PC-9 (cell line): ENCODE measurements at places on chromosomes 13 and 19. TPM values are rescaled to one million over a fixed set of nuclear protein-coding genes. Genes with fewer than 3 reads are reported as not detected.

Gene IGFL3
- 0.96 TPM in 1 of 2 replicates, not detected in the other for total RNA-seq

Gene TBXA2R
- 0.38 TPM in 1 of 2 replicates, not detected in the other for total RNA-seq

Gene SEMA6B
- total RNA-seq, result 3.3 and 5.0 TPM in 2 replicates

- no peaks in the 10 kb centered on the region for H3K27me3 ChIP-seq
- H3K27ac ChIP-seq, result no peak overlapping the region
- no peaks in the 10 kb centered on the region; the same call in 1 of the 2 replicates for H3K36me3 ChIP-seq
- DNase-seq, result no peak
- H3K4me1 ChIP-seq, result peaks cover 12% of the 10 kb centered on the region; the same call in 1 of the 2 replicates
These were observed 37.1 kb upstream of the GPI start for GRCh38 chr19:34327851-34328250.

- no peak overlapping the region for H3K4me3 ChIP-seq
- H3K36me3 ChIP-seq, result no peaks in the 10 kb centered on the region
- H3K27ac ChIP-seq, result no peak overlapping the region
- peaks cover 7% of the 10 kb centered on the region; the same call in 1 of the 2 replicates for H3K4me1 ChIP-seq
These were observed 37.1 kb downstream of the ESD start for GRCh38 chr13:46759846-46760245.

GRCh38 chr13:39777527-39778061, 122.1 kb downstream of the COG6 start:
- no peaks in the 10 kb centered on the region for H3K36me3 ChIP-seq
- H3K4me1 ChIP-seq, result no peaks in the 10 kb centered on the region; the same call in 1 of the 2 replicates
- peak; percentile 69 for DNase-seq
- no peaks in the 10 kb centered on the region for H3K27me3 ChIP-seq
- no peak overlapping the region for H3K4me3 ChIP-seq

- peak; percentile 89 for DNase-seq
- H3K27me3 ChIP-seq, result no peaks in the 10 kb centered on the region
- peaks cover 8% of the 10 kb centered on the region; the same call in 1 of the 2 replicates for H3K4me1 ChIP-seq
- peak overlapping the region; percentile 43 for H3K27ac ChIP-seq
These were observed 7.3 kb upstream of the TLE2 start for GRCh38 chr19:3036119-3036976.

DNA sequence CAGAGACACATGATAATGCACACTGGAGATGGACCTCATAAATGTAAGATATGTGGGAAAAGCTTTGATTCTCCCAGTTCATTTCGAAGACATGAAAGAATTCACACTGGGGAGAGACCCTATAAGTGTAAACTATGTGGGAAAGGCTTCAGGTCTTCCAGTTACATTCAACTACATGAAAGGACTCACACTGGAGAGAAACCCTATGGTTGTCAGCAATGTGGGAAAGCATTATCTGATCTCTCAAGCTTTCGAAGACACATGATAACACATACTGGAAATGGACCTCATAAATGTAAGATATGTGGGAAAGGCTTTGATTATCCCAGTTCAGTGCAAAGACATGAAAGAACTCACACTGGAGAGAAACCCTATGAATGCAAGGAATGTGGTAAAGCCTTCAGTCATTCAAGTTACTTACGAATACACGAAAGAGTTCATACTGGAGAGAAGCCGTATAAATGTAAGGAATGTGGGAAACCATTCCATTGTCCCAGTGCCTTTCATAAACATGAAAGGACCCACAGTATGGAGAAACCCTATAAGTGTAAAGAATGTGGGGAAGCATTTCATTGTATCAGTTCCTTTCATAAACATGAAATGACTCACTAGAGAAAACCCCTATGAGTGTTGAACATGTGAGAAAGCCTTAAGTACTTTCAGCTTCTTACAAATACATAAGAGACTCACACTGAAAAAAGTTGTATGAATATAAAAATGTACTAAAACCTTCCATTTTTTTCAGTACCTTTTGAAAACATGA, 14.7 kb downstream of the ZNF441 start:
- peaks cover 18% of the 10 kb centered on the region for H3K36me3 ChIP-seq
- no peaks in the 10 kb centered on the region for H3K27me3 ChIP-seq
- H3K4me3 ChIP-seq, result no peak overlapping the region
- no peak overlapping the region for H3K27ac ChIP-seq

GRCh38 chr19:40110570-40110969, 19.8 kb upstream of the ZNF780A start:
- H3K27me3 ChIP-seq, result no peaks in the 10 kb centered on the region
- H3K27ac ChIP-seq, result no peak overlapping the region
- DNase-seq, result no peak
- no peaks in the 10 kb centered on the region for H3K4me1 ChIP-seq
- H3K4me3 ChIP-seq, result no peak overlapping the region

- H3K4me1 ChIP-seq, result no peaks in the 10 kb centered on the region
- H3K4me3 ChIP-seq, result no peak overlapping the region
- H3K27ac ChIP-seq, result no peak overlapping the region
- peaks cover 15% of the 10 kb centered on the region; the same call in 1 of the 2 replicates for H3K27me3 ChIP-seq
These were observed 81.5 kb downstream of the RYR1 start for GRCh38 chr19:38514812-38515633.

DNA sequence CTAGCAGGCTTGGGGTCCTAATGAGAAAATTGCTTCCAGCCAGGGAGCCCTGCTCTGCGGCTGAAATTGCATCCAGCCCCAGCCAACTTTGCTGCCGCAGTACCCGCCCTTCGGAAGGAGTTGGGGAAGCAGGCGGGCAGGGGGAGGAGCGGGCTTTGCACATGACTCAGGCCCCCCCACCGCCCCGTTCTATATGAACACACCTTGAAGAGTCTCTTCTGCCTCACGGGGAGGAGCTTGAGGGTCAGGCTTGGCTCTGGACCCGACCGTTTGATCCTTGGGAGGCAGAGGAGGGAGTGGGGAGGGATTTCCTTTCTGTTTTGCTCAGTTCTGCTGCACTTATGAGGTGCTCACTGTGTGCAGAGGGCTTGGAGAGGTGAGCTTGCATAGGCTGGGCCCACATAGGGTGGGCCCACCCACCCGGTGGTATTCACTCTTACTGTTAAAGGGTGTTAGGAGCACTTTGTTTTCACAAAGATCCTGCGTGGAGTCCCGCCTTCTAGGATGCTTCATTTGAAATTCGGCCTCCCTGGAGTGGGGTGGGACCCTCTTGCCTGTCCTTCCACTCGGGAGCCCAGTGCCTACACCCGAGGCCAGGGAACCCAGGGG, 46.5 kb downstream of the LYL1 start:
- H3K36me3 ChIP-seq, result no peaks in the 10 kb centered on the region
- H3K27me3 ChIP-seq, result peaks cover 38% of the 10 kb centered on the region
- H3K27ac ChIP-seq, result no peak overlapping the region

DNA sequence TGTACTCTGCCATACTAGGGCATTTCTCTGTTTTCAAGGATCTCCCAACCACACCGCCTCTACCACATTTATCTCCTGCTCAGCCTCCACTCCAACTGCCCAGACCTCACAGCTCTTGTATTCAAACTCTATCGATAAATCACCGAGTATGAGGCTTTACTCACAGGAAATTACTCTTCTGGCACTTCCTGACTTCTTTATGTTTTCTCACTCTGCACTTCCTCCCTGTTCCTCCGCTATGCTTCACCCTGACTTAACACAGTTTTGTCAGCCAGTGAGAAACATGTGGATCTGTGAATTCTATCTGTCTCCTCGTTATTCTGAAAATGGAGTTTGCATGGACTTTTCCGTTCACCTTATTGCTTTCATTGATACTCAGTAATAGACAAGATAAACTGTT, 2.6 kb upstream of the CARD8 start:
- peaks cover 25% of the 10 kb centered on the region for H3K4me1 ChIP-seq
- DNase-seq, result no peak
- H3K27ac ChIP-seq, result no peak overlapping the region

GRCh38 chr19:49843265-49843664, 7.7 kb upstream of the PTOV1 start:
- no peak for DNase-seq
- no peak overlapping the region for H3K27ac ChIP-seq
- H3K4me3 ChIP-seq, result no peak overlapping the region
- H3K27me3 ChIP-seq, result no peaks in the 10 kb centered on the region
- H3K4me1 ChIP-seq, result peaks cover 5% of the 10 kb centered on the region

- no peaks in the 10 kb centered on the region for H3K4me1 ChIP-seq
- no peaks in the 10 kb centered on the region for H3K36me3 ChIP-seq
- H3K4me3 ChIP-seq, result no peak overlapping the region
- H3K27me3 ChIP-seq, result no peaks in the 10 kb centered on the region
- DNase-seq, result no peak
- no peak overlapping the region for H3K27ac ChIP-seq
These were observed 401.1 kb upstream of the SPRY2 start for GRCh38 chr13:80742033-80742432.

- no peaks in the 10 kb centered on the region for H3K36me3 ChIP-seq
- no peak for DNase-seq
- peaks cover 82% of the 10 kb centered on the region for H3K27me3 ChIP-seq
- no peak overlapping the region for H3K27ac ChIP-seq
- H3K4me3 ChIP-seq, result no peak overlapping the region
- no peaks in the 10 kb centered on the region for H3K4me1 ChIP-seq
These were observed 111.4 kb upstream of the SOX1 start for GRCh38 chr13:111955412-111956065.

DNA sequence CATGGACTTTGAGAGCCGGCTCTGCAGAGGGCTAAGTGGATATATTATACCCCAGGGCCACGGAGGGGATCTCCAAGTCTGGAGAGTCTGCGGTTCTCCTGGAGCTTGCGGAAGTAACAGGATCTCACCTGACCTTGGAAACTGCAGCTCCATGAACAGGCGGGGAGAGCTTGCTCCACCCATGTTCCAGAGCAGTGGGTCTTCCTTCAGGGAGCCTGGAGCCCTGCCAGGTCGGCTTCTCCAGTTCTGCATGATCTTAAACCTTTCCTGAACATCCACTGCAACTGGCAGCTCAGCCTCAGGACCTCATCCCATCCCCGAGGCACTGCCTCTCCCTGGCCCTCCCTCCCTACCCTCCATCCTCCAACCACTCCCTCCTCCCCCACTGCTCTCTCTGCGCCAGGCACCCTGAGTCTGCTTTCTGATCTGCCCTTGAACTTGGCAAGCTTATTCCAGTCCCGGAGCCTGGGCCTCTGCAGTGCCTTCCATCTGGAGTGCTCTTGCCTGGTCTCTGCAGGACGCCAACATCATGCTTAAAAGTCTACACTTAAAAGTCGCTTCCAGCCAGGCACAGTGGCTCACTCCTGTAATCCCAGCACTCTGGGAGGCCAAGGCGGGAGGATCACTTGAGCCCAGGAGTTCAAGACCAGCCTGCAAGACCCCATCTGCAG, 13.2 kb downstream of the ATCAY start:
- H3K27ac ChIP-seq, result no peak overlapping the region
- no peak overlapping the region for H3K4me3 ChIP-seq
- DNase-seq, result no peak
- peaks cover 19% of the 10 kb centered on the region for H3K27me3 ChIP-seq

DNA sequence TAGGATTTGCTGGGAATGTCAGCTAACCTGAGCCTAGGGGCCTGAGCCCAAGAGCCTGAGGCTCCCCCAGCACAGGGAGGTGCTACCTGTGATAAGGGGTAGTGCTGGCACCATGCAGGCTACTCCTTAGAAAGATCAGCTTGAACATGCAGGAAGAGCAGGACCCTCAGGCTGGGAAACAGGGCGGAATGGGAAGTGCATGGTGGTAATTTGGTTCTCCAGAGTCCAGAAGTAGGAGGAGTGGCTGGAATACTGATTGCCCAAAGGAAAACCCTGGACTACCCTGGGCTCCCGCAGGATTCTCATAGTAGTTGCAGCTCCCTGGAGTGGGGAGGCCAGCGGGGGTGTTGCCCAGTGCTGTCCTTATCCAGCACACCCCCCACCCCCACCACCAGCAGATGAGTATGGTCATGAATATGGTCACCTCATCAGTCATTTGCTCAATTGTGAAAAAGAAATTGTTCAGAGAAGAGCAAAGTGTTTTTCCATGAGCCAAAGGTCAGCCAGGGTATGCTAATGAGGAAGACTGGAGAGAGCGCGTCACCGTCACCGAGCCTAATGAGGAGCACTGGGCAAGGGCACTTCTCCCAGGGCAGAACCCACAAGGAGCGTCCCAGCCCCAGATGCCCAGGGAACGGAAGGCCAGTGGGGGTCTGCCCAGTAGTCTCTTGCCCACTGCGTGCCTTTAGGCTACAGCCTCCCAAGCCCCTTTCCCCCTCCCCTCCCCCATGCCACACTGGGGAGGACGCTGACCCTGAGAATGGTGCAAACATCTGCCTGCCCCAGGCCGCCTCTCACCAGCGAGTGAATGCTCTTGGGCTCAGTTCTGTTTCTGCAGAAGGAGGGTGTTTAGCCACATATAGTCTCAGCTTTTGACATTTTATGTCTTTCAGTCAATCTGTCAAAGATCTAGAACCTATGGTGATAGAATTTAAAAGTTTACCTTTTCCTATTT, 5.3 kb downstream of the SLC25A15 start:
- H3K27me3 ChIP-seq, result no peaks in the 10 kb centered on the region
- no peak overlapping the region for H3K27ac ChIP-seq
- no peak for DNase-seq
- H3K36me3 ChIP-seq, result no peaks in the 10 kb centered on the region
- peaks cover 6% of the 10 kb centered on the region; the same call in 1 of the 2 replicates for H3K4me1 ChIP-seq

DNA sequence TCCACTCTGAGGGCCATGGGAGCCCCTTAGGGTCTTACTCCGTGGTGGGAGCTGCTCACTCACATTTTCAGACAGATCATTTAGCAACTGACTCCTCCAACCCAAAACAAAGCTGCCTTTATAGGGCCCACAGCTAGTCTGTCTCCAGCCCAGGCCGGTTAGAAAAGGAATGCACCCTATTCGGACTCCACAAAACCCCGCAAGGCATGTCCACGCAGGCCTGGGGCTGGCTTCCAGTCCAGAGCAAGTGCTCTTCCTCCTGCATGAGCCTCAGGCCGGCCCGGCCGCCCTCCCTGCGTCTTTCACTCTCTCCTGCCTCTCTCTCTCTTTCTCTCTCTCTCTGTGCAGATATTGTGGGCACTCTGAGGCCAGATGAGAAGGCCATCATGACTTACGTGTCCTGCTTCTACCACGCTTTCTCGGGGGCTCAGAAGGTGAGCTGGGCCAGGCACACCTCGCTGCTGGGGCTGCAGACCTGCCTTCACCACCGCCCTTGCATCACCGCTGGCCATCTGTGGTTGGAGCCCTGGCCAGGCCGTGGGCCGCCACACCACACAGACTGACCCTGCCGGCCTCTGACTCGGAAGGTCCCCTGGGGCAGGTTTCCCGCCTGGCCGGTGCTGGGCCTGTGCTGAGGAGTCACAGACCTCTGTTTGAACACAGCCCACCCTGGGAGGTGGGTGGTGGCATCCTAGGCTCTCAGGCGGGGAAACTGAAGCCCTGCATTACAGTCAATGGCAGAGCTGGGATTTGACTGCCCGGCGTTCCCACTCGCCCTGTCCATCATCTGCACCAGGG, 33.1 kb downstream of the CAPN12 start:
- H3K36me3 ChIP-seq, result peaks cover 60% of the 10 kb centered on the region
- no peak overlapping the region for H3K4me3 ChIP-seq
- no peak for DNase-seq
- no peaks in the 10 kb centered on the region for H3K27me3 ChIP-seq
- 0 out of 2 replicates have a peak overlapping the region, but pooled peaks have one; percentile 3 for H3K27ac ChIP-seq

DNA sequence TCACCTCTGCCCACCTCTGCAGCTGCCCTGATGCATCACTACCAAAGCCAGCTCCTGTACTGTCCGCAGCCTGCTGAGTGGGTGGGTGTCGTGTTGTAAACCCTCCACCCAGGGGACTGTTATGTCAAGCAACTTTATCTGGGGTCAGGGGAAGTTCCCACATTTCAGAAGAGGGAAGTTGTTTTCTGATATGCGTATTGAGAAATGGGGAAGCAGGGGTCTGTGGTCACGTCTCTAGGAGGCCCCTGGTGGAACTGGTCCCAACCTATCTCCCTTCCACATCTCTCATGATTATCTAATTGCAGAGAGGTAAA, 31.2 kb downstream of the CLEC17A start:
- H3K27me3 ChIP-seq, result 0 out of 2 replicates have a peak, but pooled peaks cover 6% of the 10 kb centered on the region
- no peaks in the 10 kb centered on the region for H3K36me3 ChIP-seq
- no peak overlapping the region for H3K27ac ChIP-seq

GRCh38 chr13:100106705-100107104, 17.8 kb downstream of the PCCA start:
- no peak for DNase-seq
- H3K4me3 ChIP-seq, result no peak overlapping the region
- H3K4me1 ChIP-seq, result no peaks in the 10 kb centered on the region
